Caudate nucleus (tissue), 63 donors: ENCODE measurements at places on chromosomes 16 and 17.
A peak's percentile ranks its signal among the peaks of the same experiment; 100 is the strongest.

GRCh38 chr17:27321372-27321771, 27.5 kb downstream of the WSB1 start:
- DNase-seq = no peak

DNA sequence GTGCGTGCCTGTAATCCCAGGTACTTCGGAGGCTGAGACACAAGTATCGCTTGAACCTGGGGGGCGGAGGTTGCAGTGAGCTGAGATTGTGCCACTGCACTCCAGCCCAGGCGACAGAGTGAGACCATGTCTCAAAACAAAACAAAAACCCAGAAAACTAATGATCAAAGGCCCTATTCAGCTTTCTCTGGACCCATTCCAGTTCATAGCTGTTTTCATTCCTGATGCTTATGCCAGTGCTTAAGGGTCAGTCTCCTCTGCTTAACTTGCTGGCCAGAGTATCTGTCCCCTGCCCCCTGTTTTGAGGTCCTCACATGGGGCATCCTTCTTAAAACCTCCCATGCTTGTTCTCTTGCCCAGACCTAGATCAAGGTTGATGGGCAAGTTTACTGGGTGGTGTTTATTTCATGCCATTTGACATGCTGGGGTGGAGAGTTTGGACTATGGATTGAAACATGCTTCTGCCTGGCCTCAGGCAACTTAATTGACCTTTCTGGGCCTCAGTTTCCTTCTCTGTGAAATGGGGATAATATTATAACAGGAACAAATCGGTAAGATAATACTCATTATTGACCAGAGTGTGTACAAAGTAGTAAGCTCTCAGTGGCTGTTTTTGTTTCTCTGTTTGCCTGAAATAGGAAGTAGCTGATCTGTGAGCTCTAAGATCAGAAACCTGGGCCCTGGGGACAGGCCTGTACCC, 369.8 kb downstream of the CPPED1 start:
- no peak for DNase-seq

DNA sequence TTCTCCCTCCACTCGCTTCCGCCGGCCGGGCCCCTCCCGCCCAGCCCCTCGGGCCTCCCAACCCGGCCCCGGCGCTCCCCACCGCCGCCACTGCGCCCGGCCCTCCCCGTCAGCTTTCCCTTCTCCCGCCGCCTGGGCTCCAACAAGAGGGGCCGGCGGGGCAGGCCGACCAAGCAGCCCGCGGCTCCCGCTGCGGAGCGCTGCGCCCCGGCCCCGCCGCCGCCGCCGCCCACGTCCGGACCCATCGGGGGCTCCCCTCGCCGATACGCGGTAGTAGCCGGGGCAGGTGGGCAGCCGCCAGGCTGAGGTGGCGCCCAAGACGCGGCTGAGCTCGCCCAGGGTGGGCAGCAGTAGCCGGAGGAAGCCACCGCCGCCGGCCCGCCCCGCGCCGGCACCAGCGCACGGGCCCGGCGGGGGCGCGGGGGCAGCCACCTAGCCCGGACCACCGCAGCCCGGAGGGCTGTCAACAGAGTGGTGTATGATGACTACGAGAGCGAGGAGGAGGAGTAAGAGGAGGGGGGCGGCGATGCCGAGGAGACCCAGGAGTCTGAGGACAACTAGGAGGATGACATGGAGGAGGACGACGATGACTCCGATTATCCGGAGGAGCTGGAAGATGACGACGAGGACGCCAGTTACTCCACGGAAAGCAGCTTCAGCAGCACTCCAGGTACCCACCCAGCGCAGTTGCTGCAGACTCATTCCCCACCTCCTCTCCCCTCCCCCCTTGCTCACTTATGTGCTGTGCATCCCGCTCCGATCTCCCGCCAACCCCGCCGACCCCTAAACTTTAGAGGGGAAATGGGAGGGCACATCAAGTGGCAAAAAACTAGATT, 498 bp downstream of the LRRC37B start:
- DNase-seq = peak; percentile 47

DNA sequence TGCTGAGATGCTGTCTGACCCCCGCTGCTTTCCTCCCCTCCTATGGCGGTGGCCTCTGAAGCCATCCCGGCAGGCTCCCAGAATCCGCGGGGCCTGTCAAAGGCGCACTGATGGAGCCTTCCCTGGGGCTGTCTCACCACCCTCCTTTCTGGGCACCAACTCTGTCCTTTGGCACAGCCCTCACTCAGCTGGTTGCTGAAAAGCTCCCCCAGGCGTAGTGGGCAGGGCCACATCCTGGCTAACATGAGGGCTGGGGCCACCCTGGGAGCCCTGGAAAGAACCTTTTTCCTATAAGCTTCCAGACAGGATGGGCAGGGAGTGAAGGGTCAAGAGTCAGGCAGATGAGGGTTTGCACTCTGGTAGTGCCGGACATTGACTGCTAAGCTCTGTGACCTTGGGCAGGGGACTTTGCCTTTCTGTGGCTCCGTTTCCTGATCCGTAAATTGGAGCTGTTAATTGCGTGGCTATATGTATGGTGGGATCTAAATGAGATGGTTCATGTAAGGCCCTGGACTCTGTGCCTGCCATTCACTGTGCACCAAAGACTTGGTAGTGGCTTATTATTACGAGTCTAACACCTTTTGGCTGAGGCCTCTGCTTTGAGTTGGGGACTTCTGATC, 27.6 kb upstream of the LASP1NB start:
- DNase-seq = no peak

DNA sequence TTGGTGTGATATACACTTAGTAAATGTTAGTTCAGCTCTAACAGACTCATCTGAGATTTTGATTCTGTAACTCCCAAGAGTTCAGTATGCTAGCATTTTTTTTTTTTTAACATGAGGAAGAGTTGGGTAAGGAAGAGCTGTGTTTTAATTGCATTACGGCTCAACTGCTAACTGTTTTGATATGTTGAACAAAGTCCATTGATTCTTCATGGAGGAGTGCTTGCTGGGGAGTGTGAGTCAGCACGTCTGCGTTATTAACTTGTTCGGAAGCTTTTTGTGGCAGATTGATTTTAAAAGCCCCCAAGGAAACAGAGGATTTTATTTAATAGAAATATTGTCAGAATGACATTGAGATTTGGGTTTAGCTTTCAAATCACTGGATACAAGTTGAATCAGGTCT, 45.8 kb downstream of the PITPNC1 start:
- DNase-seq = no peak

- no peak for DNase-seq
Measured at GRCh38 chr17:81930142-81931125, 2.9 kb upstream of the MAFG start.

GRCh38 chr16:11233727-11234376, 22.2 kb downstream of the SOCS1 start:
- DNase-seq = no peak

DNA sequence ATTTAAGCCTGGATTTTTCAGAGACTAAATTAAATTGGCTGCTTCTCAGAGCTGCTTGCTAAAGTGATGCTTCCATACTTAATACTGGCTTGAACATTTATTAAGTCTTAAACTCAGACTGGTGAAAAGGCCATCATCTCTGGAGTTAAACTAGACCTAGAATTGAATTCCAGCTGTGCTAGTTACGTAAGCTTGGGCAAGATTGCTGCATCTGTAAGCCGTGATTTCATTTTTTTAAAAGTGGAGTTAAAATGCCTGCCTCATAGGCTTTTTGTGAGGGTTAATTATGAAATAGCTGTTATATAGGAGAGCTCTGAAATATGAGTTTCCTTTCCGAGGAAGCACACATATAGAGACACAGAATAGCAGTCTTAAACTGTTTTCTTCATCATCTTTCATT, 84.7 kb downstream of the VAT1L start:
- DNase-seq = no peak

DNA sequence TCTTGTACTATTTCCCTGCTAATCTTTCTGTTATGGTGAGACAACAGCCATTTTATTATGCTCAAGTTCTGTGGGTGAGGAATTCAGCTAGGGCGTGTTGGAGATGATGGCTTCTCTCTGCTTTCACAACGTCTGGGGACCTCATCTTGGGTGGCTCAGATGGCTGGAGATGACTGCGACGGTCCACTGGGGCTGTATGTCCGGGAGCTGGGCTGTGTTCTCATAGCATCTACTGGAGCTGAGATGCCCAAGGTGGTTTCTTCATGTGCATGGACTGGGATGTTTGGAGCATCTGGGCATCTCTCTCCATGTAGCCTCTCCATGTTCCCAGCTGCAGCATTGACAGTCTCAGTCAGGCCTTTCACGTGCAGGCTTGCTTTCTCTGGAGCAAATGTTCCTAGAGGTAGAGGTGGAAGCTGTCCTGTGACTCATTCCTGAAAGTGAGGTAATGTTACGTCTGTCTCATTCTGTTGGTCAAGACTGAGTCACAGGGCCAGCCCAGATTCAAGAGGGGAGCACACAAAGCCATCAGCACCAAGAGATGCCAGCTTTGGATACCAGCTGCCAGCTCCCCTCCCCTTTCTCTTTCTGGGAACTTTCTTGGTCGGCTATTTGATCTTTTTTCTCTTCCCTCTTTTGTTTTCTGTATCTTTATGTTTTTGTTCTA, 96.2 kb downstream of the RAP1GAP2 start:
- peak; percentile 28 for DNase-seq

GRCh38 chr16:19432429-19432828, 14.7 kb downstream of the TMC5 start:
- DNase-seq = no peak

GRCh38 chr16:86575754-86576557, 2.4 kb upstream of the FOXL1 start:
- no peak for DNase-seq
